DMS79 treated with DMSO at 0.1 percent for 48 hours (cell line): ENCODE measurements at places on chromosomes 1 and 21.

DNA sequence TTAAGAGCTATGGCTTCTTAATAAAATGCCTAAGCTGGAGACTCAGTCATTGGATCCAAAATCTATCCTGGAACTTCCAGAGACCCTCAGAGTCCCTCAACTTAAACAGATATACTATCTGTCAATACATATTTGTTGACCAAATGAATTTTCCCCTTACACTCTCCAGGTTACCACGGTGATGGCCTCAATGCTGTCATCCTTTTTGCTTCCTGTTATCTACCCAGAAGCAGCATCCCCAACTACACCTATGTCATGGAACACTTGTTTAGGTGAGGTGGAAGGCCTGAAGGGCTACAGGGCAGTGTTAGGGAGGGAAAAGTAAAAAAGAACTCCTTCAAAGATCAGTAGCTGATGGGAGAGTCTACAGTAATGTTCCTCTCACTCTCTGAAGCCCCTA lies 4.4 kb upstream of the C1orf56 start:
- no peak for DNase-seq

DNA sequence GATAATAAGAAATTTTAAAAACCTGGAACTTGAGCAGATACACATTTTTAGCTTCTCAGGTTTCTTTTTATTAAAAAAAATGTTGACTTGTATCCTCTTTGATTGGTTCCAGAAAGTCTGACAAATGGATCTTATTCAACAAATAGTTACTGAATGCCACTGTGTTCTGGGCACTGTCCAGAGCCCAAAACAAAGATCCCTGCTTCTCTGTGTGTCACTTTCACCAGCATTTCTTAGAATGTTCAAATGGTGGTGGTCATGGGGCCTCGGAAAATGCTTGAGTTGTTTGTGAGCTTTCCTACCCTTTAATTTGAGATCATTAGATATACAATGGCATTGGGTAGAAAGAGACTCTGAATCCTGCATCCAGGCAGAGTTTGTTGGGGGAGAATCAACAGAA lies 19.9 kb downstream of the ACTN2 start:
- DNase-seq, result no peak

GRCh38 chr1:99645203-99645602 lies 710 bp upstream of the PALMD start:
- DNase-seq, result peak; percentile 68

- DNase-seq, result peak; percentile 47
Measured at GRCh38 chr1:156709757-156710489, 4.5 kb upstream of the CRABP2 start.

DNA sequence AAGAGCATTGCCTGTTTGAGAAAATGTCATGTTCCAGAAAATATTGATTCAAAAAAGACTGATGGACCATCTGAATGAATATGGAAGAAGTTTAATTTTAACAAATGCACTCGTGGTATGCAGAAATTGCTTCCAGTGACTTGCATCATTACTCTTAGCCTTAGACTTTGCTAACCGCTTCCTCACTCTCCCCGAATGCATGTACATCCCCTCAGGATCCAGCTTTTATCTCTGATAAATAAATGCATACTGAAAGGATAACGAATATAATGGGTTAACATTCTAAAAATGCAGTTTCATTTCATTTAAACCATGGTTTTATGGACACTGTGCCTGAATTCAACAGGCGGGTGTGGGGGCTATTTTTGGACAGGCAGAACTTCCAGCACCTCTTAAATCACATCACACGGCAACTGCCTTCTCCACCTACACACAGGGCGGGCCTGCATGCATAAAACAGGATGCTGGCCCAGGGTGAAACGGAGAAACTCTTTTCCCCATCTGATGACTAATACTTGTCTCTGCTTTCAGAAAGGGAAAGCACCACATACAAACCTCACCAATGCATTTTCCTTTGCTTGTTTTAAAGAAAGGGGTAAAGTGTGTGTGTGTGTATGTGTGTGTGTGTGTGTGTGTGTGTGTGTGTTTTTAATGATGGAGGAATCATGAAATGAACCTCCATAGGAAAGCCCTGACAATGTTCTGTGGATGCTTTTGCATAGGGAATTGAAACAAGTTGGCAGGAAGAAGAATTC lies 48.7 kb downstream of the SPAG17 start:
- no peak for DNase-seq

- peak; percentile 94 for DNase-seq
Measured at GRCh38 chr1:23013657-23014056, 2.0 kb downstream of the TEX46 start.

DNA sequence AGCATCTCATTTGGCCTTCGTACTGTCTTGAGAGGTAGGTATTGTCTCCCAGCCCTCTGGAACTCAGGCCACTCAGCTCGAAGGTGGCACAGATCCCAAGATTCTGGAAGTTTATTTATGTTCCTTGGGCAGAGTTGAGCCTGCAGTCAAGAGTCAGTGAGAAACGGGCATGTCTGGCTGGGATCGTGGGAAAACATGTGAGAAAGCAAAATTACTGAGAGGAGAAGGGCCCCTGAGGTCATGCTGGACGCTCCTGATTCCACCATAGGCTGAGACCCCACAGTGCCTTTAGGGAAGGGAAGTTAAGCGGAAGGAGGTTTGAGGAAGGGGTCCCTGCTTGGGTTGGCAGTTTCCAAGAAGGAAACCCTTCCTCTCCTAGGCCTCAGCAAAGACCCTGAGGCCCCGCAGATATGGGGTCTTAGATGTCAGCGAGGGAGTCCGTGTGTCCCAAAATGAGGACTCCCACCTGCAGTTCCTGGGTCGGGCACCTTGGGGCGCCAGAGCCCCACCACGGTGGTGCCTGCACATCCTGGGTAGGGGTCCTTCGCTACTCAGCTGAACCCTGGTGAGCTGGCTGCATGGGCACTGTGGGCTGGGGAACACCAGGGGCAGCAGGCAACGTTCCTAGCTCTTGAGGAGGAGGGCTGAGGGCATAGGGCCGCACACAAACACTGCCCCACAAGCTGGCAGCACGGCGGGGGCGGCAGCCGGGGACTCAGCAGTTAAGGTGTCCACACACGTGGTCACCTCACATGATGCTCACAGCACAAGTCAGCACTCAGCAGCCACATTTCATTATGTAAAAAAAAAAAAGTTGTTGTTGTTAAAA lies 12.3 kb upstream of the SEMA4A start:
- no peak for DNase-seq

DNA sequence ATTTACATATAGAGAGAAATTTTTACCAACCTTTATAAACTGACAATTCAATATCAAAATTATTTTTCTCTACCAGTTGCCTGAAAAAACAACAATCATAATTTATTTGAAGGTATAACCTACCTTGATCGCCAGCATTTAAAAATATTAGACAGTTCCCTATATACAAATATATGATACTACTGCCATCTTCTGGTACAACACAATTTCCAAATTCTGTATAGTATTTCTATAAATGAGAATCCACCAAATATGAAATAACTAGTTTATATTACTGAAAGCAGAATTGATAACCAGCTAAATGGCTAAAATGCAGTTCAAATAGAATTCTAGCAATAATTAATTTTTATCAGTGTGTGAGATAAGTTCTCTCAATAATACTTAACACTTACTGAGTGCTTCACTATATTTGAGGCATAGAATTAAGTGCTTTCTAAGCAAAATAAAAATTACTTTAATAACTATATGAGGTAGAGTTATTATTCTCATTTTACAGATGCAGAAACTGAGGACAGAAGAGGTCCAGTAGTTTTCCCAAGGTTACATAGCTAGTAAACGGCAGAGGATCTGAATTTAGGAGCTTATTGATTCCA lies 75.6 kb downstream of the PIGK start:
- DNase-seq, result no peak

GRCh38 chr1:81358151-81358550 lies 442.6 kb upstream of the ADGRL2 start:
- no peak for DNase-seq

GRCh38 chr1:125119024-125119441 lies 3934.3 kb downstream of the SRGAP2C start:
- no peak for DNase-seq

DNA sequence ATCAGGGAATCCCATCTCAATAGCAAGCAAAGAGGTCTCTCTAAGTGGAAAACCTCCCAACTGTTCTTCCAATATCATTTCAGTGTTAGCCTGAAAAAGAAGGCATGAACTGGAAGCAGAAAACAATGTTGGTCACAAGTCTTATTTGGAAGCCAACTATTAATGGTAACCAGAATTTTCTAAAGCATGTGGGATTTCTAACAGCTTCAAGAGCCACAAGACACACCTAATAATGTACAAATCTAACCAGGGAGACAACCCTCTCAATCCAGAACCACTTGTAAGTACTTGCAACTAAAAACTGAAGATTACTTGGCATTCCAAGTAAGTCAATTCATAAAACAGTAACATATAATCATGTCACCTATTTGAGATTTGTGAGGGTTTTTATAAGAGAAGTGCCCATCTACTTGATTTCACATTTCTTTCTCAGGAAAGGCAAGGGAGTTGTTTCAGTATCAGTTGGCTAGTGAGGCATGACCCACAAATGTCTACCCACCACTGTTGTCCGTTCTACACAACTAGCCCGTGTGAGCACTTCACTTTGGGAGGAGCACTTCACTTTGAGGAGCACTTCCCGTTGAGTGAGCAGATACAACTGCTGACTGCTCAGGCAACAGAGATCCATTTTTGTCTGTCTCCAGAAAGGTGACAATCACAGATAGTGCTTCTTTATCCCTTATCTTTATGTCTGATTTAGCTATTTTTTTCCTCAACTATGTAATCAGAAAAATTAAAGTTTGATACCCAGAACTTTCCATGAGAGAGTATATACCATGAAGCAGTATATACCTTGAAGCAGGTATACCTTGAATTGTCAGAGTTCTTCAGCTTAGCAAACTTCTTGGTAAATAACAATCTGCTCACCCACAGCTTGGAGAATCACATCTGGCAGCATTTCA lies 11.1 kb downstream of the STX6 start:
- DNase-seq, result peak; percentile 65

GRCh38 chr1:3683197-3683596 lies 30.9 kb downstream of the TP73 start:
- DNase-seq, result no peak

GRCh38 chr1:87252406-87252805 lies 76.3 kb upstream of the LMO4 start:
- DNase-seq, result no peak

GRCh38 chr1:29217633-29218032 lies 13.1 kb downstream of the MECR start:
- no peak for DNase-seq
